ENCODE measurements at places on chromosomes 1 and 21.

- no peaks in the 10 kb centered on the region for H3K27me3 ChIP-seq
- peak overlapping the region; percentile 71 for H3K27ac ChIP-seq
- DNase-seq, result no peak
- peaks cover 32% of the 10 kb centered on the region for H3K4me1 ChIP-seq
- no peaks in the 10 kb centered on the region for H3K36me3 ChIP-seq
Measured at GRCh38 chr1:207882692-207883091, 28.2 kb downstream of the CD34 start.

- H3K27ac ChIP-seq, result no peak overlapping the region
- H3K4me1 ChIP-seq, result no peaks in the 10 kb centered on the region
- DNase-seq, result no peak
- H3K27me3 ChIP-seq, result no peaks in the 10 kb centered on the region
- H3K36me3 ChIP-seq, result no peaks in the 10 kb centered on the region
- no peak overlapping the region for H3K4me3 ChIP-seq
Measured at GRCh38 chr1:5721634-5722215, 270.5 kb downstream of the NPHP4 start.

- H3K4me1 ChIP-seq, result peaks cover 2% of the 10 kb centered on the region
- H3K4me3 ChIP-seq, result no peak overlapping the region
- H3K27me3 ChIP-seq, result no peaks in the 10 kb centered on the region
Measured at GRCh38 chr1:109432336-109432735, 6.1 kb upstream of the PSMA5 start.

GRCh38 chr1:213821175-213821942 is 166.4 kb upstream of the PROX1 start:
- H3K4me3 ChIP-seq, result no peak overlapping the region
- no peaks in the 10 kb centered on the region for H3K4me1 ChIP-seq
- H3K27me3 ChIP-seq, result no peaks in the 10 kb centered on the region
- H3K36me3 ChIP-seq, result no peaks in the 10 kb centered on the region

- no peaks in the 10 kb centered on the region for H3K36me3 ChIP-seq
- H3K27me3 ChIP-seq, result no peaks in the 10 kb centered on the region
- H3K4me3 ChIP-seq, result no peak overlapping the region
- DNase-seq, result no peak
- no peaks in the 10 kb centered on the region for H3K4me1 ChIP-seq
Measured at GRCh38 chr21:46079352-46080170, 18.4 kb upstream of the COL6A2 start.

- H3K27ac ChIP-seq, result no peak overlapping the region
- H3K36me3 ChIP-seq, result no peaks in the 10 kb centered on the region
- DNase-seq, result no peak
- no peaks in the 10 kb centered on the region for H3K4me1 ChIP-seq
Measured at GRCh38 chr1:160949881-160950280, 4.7 kb downstream of the ITLN2 start.

- no peak overlapping the region for H3K27ac ChIP-seq
- no peak overlapping the region for H3K4me3 ChIP-seq
- H3K4me1 ChIP-seq, result no peaks in the 10 kb centered on the region
- no peaks in the 10 kb centered on the region for H3K36me3 ChIP-seq
- H3K27me3 ChIP-seq, result no peaks in the 10 kb centered on the region
Measured at GRCh38 chr1:79976287-79976686, 969.8 kb upstream of the ADGRL4 start.

DNA sequence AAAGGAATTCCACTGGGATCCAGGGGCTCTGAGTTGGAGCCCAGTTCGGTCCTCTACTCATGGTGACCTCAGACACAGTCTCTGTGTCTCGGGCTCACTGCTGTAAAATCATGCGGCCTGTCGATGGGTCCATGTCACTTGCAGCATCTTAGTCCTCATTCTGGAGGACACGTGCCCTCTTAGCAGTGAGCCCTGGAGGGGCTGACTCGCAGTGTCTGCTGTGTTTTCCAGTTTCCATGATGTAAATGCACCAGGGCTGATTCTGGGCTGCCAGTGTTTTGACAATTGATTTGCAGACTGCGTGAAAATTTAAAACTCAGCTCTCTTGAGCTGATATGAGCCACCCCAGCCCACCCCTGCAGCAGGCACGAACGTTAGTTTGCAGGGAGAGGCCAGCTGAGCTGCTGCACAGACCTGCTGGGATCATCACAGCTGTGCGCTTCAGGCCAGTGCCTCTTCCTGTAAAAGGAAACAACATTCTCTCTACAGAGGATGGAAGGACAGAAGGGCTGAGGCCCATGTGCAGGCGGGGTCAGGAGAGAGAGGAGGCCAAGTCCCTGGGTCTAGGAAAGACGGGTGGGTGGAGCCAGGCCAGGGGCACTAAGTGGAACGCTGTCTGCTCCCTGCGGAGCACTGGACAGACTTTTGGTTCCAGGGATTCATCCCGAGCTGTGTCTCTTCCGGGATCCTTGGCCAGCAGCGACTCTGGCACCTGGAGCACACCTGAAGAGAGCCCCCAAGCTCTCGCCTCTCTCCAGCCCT is 42.6 kb downstream of the RSPH1 start:
- H3K27ac ChIP-seq, result no peak overlapping the region
- H3K36me3 ChIP-seq, result peaks cover under 1% of the 10 kb centered on the region
- no peak for DNase-seq
- H3K4me1 ChIP-seq, result peaks cover 31% of the 10 kb centered on the region
- H3K27me3 ChIP-seq, result no peaks in the 10 kb centered on the region
- no peak overlapping the region for H3K4me3 ChIP-seq

DNA sequence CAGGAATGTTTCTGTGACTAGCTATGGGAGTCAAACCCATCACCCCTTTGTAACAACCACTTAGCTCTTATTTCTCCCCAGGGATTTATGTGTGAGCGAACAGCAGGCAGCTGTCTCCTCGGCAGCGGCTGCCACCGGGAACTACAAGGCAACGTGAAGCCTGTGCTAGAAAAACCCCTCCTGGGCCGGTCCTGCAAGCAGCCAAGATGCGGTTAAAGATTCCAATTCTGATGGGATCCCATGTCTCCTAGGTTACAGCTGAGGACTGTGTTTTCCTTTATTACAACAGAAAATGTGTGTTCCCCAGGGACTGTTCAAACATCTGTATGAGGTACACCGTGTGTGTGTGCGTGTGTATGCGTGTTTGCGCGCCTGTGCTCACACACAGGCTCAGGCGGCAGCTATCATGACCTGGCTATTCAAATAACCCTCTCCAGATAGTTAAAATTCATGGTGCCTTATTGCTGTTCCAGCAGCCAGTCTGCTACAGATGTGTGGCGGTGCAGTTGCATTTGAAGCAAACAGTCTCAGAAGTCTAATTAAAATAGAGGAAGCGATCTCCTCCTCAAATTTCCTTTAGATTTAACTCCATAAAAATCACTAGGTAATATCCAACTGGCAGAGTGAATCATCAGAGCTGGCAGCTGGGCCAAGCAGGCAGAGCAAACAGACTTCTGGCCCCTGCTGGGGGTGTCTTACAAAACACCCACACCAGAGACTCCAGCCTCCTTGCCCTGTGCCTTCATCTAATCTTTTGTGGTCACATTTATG is 68.0 kb downstream of the LMX1A start:
- H3K27me3 ChIP-seq, result no peaks in the 10 kb centered on the region
- no peaks in the 10 kb centered on the region for H3K36me3 ChIP-seq
- no peak for DNase-seq
- H3K4me3 ChIP-seq, result no peak overlapping the region

DNA sequence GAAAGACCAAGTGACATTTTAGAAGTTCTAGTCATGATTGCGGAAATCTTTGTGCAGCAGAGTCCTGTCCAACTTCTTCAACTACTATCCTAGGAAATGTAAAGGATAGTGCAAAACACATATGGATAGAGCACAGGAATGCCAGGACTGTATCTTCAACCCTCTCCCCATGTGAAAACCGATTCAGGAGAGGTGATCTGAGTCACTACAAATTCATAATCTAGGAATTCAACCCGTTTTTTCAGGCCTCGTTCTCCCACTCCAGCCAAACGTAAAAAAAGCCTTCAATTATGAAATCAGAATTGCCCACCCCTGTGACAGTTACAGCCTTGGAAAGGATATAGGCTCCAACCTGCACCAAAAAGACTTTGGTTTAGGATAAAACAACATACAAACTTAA is 52.9 kb upstream of the RGS1 start:
- H3K4me3 ChIP-seq, result no peak overlapping the region
- no peak overlapping the region for H3K27ac ChIP-seq
- DNase-seq, result no peak

GRCh38 chr1:172960019-172960418 is 90.7 kb downstream of the TNFSF18 start:
- H3K27me3 ChIP-seq, result no peaks in the 10 kb centered on the region
- no peaks in the 10 kb centered on the region for H3K4me1 ChIP-seq
- no peak for DNase-seq
- H3K4me3 ChIP-seq, result no peak overlapping the region
- H3K36me3 ChIP-seq, result no peaks in the 10 kb centered on the region

DNA sequence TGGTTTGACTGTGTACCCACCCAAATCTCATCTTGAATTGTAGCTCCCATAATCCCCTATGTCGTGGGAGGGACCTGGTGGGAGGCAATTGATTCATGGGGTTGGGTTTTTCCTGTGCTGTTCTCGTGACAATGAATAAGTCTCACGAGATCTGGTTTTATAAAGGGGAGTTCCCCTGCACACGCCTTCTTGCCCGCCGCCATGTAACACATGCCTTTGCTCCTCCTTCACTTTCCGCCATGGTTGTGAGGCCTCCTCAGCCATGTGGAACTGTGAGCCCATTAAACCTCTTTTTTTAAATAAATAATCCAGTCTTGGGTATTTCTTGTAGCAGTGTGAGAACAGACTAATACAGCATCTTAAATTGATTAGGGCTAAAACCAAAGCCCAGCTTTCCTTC is 22.6 kb upstream of the RERE start:
- no peak for DNase-seq
- no peaks in the 10 kb centered on the region for H3K36me3 ChIP-seq
- no peaks in the 10 kb centered on the region for H3K4me1 ChIP-seq
- H3K4me3 ChIP-seq, result no peak overlapping the region

- H3K4me1 ChIP-seq, result peaks cover 92% of the 10 kb centered on the region
- H3K4me3 ChIP-seq, result peak overlapping the region; percentile 17
- no peaks in the 10 kb centered on the region for H3K36me3 ChIP-seq
- no peaks in the 10 kb centered on the region for H3K27me3 ChIP-seq
- DNase-seq, result no peak
- peak overlapping the region; percentile 64 for H3K27ac ChIP-seq
Measured at GRCh38 chr1:172699695-172700227, 40.9 kb downstream of the FASLG start.

DNA sequence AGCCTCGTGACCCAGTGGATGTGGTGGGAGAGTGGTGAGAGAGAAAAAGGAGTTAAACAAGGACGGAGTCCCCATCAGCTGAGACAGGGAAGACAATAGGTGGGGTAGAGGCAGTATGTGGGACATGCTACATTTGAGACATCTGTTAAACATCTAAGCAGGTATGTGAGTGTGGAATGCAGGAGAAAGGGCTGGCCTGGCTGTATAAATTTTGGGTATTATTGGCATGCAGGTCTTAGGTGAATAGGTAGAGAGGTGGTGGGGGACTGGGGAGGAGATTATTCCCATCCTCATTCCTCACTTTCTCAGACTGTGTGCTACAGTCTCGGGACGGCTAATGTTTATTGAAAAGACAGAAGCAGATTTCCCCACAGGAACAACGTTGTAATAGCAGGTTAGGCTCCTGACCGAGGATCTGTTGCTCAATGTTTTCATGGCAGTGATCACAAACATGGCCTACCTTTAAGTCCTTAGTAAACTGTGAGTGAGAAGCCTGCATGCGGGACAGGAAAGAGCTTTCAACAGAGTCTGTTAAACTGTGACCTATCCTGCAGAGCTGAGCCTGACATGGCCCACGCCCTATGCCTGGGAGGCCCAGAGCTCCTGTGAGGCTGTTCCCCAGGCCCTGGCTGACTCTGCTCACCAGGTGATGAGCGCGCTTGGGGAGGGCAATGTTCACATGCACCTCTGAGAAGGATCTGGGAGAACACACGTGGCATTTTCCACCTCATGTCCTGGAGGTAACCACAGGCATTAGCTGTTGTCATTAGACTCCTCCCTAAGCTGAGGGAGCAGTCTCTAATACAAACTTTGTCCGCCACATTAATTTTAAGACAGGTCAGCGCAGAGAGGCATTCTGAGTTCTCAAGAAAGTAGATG is 16.5 kb downstream of the VSIG8 start:
- H3K4me1 ChIP-seq, result no peaks in the 10 kb centered on the region
- H3K36me3 ChIP-seq, result no peaks in the 10 kb centered on the region
- H3K27me3 ChIP-seq, result no peaks in the 10 kb centered on the region
- no peak overlapping the region for H3K27ac ChIP-seq
- H3K4me3 ChIP-seq, result no peak overlapping the region

DNA sequence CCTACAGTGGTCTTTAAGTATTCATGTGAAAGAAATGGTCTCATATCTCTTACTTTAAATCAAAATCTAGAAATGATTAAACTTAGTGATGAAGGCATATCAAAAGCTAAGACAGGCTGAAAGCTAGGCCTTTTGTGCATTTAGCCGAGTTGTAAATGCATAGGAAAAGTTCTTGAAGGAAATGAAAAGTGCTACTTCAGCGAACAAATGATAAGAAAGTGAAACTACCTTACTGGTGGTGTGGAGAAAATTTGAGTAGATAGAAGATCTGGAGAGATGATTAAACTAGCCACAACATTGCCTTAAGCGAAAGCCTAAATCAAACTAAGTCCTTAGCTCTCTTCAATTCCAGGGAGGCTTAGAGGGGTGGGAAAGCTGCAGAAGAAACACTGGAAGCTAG is 147.6 kb downstream of the DSCAM start:
- no peak overlapping the region for H3K4me3 ChIP-seq
- H3K27ac ChIP-seq, result no peak overlapping the region
- no peak for DNase-seq
- no peaks in the 10 kb centered on the region for H3K27me3 ChIP-seq
- no peaks in the 10 kb centered on the region for H3K4me1 ChIP-seq

DNA sequence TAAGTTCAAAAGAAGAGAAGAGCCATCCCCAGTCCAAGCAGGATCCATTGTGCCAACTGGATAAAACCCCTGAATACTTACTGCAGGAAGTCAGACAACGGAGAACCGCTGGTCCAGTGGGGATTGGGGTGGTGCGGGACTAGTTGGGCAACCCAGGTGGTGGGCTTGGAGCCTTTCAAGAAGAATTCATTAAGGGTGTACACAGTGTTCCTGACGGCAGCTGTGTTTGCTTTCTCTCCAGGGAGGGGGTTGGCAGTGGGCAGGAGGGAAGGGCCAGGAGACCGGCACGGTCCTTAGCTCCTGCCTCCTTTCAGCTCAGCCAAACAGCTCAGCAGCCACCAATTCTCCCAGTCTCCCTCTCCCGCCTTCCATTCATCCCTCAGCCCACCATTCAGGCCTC is 7.1 kb upstream of the CDK18 start:
- DNase-seq, result no peak
- H3K4me1 ChIP-seq, result no peaks in the 10 kb centered on the region
- H3K36me3 ChIP-seq, result no peaks in the 10 kb centered on the region
- H3K27ac ChIP-seq, result no peak overlapping the region

All from CD4-positive, alpha-beta memory T cell (primary cell).